ENCODE measurements at places on chromosomes 5 and 9. TPM values are rescaled to one million over a fixed set of nuclear protein-coding genes. Genes with fewer than 3 reads are reported as not detected.

DNA sequence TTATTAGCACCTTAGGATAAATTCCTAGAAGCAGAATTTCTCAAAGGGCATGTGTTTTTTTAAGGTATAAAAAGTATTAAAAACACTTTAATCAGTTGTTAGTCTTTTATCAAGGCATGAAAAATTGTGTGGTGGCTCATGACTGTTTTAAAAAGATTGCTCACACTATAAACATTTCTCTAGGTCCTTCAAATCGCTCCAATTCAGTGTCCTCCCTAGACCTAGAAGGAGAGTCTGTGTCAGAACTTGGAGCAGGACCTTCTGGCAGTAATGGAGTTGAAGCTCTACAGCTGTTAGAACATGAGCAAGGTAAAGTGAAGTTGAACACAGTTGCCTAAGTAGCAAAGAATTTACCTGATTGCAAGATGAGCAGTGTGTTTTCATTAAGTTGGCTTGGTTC is 62.0 kb downstream of the GAPVD1 start:
- H3K27me3 ChIP-seq: no peaks in the 10 kb centered on the region
- no peak for DNase-seq
- H3K4me3 ChIP-seq: no peak overlapping the region
- no peak overlapping the region for H3K27ac ChIP-seq
- peaks cover 18% of the 10 kb centered on the region for H3K36me3 ChIP-seq
- no peaks in the 10 kb centered on the region for H3K4me1 ChIP-seq

DNA sequence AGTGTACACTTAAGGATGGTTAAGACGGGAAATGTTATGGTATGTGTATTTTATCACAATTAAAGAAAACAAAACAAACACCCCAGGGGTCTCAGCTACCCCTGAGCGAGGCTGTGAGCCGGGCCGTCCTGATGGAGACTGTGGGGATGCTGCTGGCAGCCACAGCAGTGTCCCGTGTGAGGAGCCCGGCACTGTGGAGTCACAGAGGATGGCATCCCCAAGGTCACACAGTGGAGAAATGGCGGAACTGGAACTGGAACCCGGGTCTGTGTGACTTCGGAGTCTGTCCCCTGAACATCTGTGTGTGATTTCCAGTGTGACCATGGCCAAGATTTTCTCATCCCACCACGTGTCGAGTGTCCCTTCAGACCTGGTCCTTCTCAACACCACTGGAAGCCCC is 80.7 kb upstream of the PHYKPL start:
- DNase-seq: no peak
- no peaks in the 10 kb centered on the region for H3K27me3 ChIP-seq
- H3K4me3 ChIP-seq: no peak overlapping the region
- peak overlapping the region; percentile 63 for H3K27ac ChIP-seq
- H3K36me3 ChIP-seq: no peaks in the 10 kb centered on the region

- H3K36me3 ChIP-seq: no peaks in the 10 kb centered on the region
- no peak for DNase-seq
- peak overlapping the region; percentile 95 for H3K4me3 ChIP-seq
- peak overlapping the region; percentile 92 for H3K27ac ChIP-seq
- H3K4me1 ChIP-seq: peaks cover 34% of the 10 kb centered on the region
Observed at GRCh38 chr9:93574900-93575795, 1.2 kb upstream of the PHF2 start.

- peaks cover 32% of the 10 kb centered on the region for H3K36me3 ChIP-seq
- H3K27me3 ChIP-seq: no peaks in the 10 kb centered on the region
- H3K4me1 ChIP-seq: no peaks in the 10 kb centered on the region
- H3K27ac ChIP-seq: no peak overlapping the region
Observed at GRCh38 chr5:1820381-1820780, 19.2 kb downstream of the NDUFS6 start.

DNA sequence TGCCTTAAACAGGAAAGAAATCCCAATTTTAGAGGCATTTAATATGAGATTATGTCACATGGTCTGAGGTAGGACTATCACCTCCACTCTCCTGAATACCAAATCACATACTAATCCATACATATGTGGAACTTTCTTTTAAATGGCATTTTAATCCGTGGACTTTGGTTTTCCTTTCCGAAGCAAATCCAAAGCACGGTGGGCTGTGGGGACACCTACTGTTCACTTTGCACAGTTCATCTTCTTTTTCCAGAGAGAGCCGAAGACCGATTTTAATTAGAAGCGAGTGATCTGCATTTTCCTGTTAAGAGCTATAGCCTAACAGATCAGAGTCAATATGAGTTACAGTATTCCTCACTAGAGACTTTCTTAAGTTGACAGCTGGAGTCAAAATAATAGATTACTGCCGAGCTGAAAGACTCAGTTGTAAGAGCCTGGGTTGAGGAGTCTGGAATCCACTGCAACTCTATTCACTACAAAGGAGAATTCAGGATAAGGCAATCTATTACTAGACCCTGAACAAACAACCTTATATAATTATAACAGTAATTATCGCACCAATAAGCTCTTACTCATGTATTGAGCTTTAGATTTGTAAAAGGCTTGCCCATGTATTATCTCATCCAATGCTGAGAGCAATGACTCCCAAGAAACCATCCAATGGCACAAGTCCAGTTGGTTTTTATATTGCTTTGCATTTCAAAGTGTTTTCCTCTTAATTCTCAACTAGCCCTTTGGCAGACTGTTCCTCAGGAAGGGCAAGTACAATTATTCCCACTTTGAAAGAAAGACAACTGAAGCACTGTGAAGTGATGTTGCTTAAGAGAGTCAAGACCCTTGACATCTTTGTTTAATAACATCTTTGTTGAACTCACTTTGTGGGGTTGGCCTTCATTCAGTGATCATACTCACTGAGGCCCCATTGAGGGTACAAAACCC is 144.7 kb downstream of the TRPM6 start:
- H3K4me3 ChIP-seq: no peak overlapping the region
- no peaks in the 10 kb centered on the region for H3K36me3 ChIP-seq

The ZNF454 gene
- 3.7 TPM for total RNA-seq
